ENCODE measurements at places on chromosomes 11 and 22.

- DNase-seq = no peak
Observed at GRCh38 chr11:94279996-94280395, 24.4 kb upstream of the IZUMO1R start.

DNA sequence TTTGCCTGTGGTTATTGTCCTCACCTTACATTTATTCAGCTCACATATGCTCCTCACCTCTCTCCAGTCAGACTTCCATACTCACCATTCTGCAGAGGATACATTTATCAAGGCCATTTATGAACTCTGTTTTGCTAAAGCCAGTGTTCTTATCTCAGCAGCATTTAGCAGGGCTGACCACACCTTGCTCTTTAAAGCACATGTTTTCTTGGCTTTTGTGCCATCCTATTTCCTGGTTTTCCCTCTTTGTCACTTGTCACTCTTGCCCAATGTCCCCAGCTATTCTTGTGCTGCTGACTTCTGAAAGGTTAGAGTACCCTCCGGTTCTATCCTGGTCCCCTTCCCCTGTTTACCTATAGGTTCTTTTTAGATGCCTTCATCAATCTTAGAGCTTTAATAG, 446.6 kb downstream of the NELL1 start:
- no peak for DNase-seq

DNA sequence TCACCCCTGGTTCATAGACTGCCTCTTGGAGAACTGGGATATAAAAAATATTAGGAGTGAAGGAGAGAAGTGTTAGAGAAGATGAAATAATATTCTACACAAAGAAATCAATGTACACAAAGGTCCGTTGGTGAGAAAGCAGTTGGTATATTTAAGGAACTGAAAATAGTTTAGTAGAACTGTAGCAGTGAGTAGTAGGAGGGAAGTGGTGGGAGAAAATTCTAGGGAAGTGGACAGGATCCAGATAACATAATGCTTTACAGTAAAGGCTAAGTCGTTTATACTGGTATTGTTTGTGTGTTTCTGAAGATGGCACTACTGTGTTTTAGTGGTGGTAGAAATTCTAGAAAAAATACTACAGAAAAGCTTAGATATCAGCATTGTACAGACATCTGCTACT, 120.8 kb upstream of the CHORDC1 start:
- DNase-seq = peak; percentile 88

DNA sequence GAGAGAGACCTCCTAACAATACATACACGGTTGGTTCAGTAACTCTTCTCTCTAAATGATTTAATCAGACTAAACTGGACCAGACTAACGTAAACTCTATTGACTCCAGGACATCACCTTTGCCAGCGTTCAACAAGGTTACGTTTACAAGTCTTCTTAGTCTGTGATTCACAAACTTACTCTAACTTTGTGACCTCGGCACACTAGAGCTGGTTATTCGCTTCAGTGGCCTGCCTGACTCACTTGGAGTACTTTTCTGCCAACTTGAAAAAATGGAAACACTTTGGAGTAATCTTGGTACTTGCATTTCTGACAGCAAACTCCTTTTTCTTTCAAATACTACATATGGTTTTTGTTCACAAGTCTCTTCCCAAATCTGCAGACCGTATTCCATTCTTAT, 26.2 kb downstream of the MTMR2 start:
- DNase-seq = no peak

DNA sequence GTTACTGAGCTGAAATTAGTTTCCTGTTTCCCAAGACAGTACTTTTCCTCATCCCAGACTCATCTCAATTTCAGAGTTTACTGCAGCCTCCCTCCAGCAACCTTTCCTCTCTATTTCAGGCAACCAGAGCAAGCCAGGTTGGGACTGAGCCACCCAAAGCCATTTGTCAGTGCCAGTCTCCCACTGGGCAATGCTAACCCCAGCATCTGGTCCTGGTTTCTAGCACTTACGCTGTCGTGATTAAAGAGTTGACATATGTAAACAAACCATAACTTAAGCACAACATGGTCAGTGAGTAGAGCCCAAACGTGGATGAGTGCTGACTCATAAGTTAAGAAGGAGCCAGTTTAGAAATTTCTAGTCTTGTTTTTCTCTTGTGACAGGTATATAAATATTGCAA, 119.6 kb upstream of the BLID start:
- no peak for DNase-seq

DNA sequence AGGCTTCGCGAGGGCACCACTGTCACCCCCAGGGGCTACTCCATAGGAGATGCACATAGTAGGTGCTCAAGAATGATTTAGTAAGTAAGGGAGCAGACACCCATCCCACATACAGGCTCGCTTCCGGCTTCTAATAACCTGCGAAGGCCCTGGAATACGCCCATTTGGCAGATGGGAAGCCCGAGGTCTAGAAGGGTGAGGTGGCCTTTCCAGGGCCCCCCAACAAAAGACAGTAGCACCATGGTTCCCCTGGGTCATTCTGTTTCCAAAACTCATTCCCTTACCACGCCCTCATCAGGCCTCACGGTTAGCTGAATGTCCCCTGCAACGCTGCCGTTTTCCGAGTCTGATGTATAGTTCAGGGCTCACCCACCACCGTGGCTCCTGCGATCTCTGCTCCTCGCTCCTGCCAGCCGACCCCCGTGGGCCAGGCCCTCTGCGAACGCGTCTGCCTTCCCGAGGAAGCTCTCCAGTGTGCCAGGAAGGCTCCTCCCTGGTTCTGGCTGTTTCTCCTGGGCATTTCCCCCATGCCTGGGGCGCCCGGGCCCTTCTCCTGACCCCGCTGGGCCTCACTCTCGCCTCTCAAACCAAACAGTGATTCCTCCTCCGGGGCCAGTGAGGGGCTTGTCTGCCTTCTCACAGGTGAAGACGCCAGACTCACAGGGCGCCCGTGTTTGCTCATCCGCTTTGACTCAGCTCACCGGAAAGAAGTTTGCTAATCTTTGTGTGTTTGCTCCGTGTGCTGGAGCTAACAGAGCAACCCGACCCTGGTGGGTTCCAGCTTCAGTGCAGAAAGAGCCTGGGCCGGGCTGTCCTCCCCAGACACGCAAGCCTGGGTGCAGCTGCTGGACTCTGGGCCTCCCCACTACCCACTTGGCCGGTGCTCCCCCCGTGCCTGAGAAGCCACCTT, 86.6 kb downstream of the RTL6 start:
- no peak for DNase-seq

- no peak for DNase-seq
Observed at GRCh38 chr11:23212807-23213206, 352.5 kb upstream of the CCDC179 start.

GRCh38 chr11:70545610-70545912, 147.2 kb downstream of the CTTN start:
- no peak for DNase-seq

DNA sequence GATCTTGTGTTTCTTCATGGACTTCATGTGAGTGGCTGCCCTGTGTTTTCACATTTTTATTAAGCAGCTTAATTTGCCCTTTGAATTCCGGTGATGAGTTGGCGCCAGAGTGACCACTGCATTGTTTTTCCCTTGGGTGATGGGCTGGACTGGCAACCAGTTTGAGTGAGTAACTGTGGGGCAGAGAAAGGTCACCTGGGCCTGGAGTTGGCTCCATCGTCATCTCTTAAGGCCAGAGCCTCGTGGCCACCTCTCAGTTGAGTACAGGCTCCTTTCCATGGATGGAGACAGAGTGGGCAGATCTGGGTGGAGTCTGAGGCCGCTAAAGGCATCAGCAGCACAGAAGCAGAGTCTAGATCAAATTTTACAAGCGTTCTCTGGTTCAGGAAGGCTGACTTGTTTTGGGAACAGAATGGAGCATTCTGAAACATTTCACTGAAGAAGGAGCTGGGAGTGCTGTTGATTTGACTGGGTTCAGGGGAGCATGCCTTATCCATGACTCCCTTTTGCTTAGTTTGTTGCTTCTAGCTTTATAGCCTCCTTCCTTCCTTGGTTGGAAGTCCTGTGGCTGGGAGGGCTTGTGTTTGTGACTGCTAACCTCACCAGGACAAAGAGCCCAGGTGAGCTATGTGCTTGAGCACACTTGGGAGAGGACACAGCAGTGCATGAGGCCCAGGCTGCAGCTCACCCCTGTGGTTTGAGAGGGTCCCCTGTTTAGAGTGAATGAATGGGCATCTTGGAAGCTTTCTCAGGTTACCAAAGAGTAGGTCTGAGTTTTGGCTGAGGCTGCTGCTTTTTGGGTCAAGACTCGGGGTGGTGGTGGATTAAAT, 7.8 kb downstream of the BCR start:
- DNase-seq = no peak

DNA sequence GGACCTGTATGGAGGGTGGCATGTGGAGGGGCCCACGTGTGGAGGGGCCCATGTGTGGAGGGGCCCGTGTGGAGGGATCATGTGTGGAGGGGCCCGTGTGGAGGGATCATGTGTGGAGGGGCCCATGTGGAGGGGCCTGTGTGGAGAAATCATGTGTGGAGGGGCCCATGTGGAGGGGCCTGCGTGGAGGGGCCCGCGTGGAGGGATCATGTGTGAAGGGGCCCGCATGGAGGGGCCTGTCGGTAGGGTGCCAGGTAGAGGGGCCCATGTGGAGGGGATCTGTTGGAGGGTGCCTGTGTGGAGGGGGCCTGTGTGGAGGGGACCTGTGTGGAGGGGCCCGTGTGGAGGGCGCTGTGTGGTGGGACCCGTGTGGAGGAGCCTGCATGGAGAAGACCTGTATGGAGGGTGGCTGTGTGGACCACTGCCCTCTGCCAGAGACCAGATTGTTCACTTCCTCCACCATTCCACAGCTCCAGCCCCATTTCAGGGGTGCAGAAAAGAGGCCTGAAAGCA, 47.0 kb downstream of the IGLL5 start:
- DNase-seq = no peak

DNA sequence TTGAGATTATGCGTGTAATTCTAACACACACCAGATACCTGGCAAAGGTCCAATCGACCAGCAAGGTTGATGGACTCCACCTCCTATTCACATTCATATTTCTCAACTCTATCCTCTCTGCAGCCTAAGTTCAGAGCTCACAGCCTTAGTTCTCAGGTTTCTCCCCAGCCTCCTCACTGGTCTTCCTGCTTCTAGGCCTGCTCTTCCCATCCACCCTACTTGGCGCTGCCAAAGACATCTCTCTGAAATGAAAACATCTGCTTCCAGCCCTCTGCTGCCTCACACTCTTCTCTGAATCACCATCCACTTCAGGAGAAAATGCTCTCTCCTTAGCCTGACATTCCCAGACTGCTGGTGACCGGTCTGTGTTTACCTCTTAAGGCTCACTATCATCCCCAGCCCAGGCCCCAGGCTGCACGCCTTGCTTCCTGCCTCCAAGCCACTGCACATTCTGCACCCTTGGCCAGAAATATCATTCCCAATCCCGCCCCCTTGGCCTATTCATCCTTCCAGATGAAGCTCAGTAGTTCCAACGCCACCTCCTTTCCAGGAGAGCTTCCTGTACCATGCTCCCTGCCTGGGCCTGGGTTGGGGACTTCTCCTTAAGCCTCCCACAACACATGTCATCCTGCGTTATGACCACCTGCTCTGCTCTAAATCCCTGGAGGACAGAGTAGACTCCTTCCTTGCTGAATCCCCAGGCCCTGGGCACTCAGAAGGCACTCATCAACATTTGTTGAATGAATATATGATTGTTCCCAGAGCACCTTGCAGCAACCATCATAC, 3.5 kb downstream of the ARRB1 start:
- no peak for DNase-seq

GRCh38 chr22:31637891-31638618, 24.0 kb downstream of the PISD start:
- peak; percentile 94 for DNase-seq

GRCh38 chr22:30221121-30221992, 25.2 kb downstream of the LIF start:
- DNase-seq = peak; percentile 13

DNA sequence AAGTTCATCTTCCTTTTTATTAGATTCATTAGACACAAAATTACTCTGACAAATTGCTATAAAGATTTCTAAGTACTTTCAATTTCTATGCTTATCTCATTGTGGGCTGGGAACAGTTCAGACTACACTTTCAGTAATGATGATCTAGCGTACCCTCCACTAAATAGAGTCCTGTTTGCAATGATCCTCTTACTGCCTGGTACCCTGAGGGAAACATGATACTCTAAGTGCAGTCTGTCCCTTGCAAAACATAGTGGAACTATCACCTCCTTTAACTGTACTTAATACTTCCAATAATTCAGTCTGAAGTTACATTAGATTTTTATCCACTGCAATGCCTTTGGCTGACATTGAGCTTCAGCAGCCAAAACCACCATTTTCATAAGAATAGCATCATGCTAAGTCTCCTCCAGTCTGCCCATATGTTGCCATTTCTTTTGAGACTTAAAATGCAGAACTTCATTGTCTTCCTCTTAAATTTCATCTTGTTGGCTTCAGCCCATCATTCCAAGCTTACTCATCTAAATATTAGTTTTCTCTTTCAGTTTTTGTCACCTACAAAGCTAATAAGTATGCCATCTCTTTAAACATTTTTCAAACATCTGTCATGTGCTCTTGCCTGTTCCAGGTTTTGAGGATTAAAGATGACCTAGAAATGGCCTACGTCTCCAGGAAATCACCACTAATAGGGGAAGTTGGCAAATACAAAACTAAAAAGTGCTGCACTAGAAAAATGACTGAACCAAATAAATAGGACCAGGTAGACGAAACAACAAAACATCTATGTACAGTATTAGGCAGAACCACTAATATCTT, 55.5 kb downstream of the PAK1 start:
- DNase-seq = peak; percentile 72

GRCh38 chr11:34327804-34328631, 29.8 kb downstream of the ABTB2 start:
- no peak for DNase-seq

DNA sequence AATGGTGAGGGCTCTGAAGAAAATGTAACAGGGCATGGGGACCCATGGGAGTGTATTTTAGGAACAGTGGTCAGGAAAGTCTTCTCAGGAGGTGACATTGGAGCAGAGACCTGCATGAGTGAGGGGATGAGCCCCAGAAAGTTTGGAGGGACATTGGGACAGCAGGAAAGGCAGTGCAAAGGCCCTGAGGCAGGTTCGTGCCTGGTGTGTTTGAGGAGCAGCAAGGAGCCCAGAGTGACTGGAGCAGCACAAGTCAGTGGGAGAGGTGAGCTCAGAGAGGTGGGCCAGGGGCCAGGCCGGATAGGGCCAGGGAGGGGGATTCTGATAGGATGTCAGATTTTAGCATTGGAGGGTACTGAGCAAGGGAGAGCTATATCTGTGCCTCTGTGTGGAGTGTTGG, 80.0 kb upstream of the CRYBB3 start:
- no peak for DNase-seq

GRCh38 chr11:89443361-89444322, 47.5 kb downstream of the NOX4 start:
- DNase-seq = no peak

DNA sequence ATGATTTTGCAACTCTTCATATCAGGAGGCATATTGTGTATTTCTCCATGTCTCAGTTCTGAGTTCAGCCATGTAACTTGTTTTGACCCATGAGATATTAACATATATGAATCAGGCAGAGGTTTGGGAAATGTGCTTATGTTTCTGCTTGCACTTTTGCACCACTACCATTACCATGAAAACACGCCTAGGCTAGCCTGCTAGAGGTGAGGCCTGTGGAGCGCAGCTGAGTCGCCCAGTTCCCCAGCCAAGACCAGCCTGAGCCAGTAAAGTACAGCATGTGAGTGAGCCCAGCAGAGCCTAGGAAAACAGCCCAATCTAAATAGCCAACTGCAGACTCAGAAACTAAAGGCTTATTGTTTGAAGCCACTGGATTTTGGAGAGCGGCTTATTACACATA, 18.4 kb upstream of the MYOD1 start:
- no peak for DNase-seq
